Activated CD4-positive, alpha-beta T cell treated with anti-CD3 and anti-CD28 coated beads, Interleukin-2, amount 50 U/mL, for 24 hours (primary cell): ENCODE measurements at places on chromosomes 2 and 18.

DNA sequence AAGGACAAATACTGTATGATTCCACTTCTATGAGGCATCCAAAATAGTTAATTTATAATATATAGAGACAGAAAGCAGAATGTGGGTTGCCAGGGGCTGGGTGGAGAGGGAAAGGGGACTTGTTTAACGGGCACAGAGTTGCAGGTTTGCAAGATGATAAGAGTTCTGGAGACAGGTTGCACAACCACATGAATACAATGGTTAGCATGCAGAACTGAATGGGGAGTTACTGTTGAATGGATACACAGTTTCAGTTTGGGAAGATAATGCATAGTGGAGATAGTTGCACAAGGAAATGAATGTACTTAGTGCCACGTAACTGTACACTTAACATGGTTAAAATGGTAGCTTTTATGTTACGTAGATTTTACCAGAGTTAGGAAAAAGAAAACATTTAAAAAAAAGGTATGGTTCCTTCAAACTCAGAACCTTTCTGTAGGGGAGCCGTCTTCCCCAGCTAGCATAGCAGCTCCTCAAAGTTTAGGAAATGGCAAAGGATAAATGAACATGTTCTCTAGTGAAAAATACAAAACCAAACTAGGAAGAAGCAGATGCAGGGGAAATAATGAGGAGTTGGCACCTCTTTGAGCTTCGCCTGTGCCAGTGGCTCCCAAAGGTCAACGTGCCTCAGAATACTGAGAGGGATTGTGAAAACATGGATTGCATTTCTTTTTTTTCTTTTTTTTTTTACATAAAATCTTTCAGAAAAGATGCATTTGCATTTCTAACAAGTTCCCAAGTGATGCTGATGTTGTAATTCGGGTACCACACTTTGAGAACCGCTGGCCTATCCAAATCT is 95.2 kb downstream of the ZCCHC2 start:
- no peak for DNase-seq

- DNase-seq: no peak
These were observed 58.9 kb downstream of the TGIF1 start for GRCh38 chr18:3508576-3509549.

- DNase-seq: no peak
These were observed 42.6 kb upstream of the RNF152 start for GRCh38 chr18:61935362-61935761.

GRCh38 chr2:168992026-168992425 is 39.1 kb downstream of the ABCB11 start:
- DNase-seq: no peak

DNA sequence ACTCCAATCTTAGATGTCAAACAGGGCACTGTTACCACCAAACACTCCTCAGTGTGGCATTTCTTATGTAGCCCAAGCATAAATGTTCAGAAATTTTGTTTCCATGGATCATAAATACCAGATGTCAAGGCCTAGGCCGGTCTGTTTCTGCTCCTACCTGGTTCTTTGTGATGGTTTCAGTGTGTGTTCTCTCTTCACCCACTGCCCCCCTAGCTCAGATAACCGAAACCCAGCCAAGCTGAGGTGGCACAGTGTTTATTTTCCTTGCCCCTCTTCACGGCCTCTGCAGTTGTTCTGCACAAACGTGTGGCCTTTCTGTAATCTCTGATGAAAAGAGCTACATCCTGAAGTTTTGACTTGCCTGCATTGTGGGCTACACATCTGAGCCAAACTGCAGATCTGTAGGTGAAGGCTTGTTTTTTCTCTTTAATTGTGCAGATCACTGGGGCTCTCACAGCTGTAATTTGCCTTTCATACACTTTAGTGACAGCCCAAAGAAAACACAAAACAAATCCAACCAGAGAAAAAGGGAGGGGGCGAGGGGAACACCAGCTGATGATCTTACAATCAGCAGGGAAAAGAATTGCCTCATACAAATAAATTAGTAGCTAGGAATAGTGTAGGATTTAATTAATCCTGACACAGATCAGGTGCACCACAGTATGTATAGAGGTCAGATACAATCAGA is 99.1 kb downstream of the NRP2 start:
- DNase-seq: no peak

- peak; percentile 37 for DNase-seq
These were observed 118.2 kb downstream of the ZNF516 start for GRCh38 chr18:76376668-76377358.

DNA sequence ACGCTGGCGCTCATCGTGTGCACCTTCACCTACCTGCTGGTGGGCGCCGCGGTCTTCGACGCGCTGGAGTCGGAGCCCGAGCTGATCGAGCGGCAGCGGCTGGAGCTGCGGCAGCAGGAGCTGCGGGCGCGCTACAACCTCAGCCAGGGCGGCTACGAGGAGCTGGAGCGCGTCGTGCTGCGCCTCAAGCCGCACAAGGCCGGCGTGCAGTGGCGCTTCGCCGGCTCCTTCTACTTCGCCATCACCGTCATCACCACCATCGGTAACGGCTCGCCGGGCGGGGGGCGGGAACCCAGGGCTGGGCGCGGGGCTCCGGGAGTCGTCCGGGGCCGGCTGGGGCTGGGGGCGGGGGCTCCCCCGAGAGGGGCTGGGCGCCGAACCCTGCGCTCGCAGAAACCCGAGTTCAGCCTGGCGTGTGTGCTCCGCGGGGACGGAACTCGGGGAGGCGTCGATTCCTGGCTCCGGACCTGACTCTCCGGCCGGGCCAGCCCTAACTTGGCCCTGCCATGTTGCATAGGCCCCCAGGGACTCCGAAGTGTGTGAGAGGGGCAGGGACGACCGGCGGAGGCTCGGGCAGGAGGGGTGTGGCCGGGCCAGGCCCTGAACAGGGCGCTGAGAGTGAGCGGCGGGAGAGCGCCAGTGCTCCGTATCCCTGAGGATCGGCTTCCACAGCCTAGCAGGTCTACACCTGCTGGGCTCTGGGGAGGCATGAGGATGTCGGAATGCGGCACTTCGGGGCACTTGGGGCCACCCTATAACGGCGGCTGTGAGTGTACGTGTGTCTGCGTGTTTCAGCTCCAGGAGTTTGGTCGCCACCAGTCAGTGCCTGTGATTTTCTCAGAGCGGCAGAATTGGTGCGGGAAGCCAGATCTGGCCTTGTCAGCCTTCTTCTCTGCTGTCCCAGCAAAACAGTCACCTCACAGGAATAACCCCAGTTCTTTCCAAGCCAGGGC is 651 bp downstream of the KCNK3 start:
- no peak for DNase-seq

- no peak for DNase-seq
These were observed 125.2 kb upstream of the LYPD6 start for GRCh38 chr2:149205143-149205542.

DNA sequence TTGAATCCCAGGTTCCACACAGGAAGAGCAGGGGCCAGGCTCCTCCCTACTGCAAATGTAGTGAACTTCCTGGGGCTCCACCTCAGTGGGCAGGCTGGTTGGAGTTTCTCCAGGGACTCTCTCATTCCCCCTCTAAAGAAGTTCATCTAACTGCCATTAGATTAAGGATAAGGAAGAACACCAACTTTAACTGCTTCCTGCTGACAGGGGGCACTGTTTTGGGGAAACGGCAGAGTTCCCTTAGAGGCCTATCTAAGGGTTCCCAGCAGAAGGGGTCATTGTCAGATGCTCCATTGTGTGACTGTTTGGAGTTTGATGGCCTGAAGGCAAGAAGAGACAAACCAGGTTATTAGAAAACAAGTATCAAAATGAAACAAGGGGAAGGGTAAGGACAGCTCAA is 2159.7 kb upstream of the PIK3C3 start:
- no peak for DNase-seq

GRCh38 chr2:117967977-117968718 is 45.7 kb downstream of the CCDC93 start:
- DNase-seq: no peak

DNA sequence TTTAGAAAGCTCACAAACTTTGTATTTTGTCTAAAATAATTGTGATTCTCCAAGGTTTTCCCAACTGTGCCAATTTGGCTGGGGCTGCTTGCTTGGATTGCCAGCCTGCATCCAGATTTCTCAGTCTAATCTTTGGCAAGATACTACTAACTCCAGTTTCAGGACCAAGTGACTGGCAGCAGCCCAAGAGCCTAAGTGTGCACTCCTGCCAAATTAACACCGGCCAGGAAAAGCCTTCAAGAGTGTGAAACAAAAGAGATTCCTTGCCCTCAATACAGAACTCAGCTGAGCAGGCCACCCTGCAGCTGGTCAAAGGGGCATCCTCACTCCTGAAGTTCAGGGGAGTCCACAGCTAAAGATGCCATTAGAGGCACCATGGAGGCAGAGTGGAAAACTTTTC is 589.0 kb upstream of the ACVR2A start:
- DNase-seq: no peak

- no peak for DNase-seq
These were observed 226.5 kb upstream of the RBMS1 start for GRCh38 chr2:160720098-160720497.

GRCh38 chr2:53631313-53632125 is 136.1 kb upstream of the CHAC2 start:
- no peak for DNase-seq

DNA sequence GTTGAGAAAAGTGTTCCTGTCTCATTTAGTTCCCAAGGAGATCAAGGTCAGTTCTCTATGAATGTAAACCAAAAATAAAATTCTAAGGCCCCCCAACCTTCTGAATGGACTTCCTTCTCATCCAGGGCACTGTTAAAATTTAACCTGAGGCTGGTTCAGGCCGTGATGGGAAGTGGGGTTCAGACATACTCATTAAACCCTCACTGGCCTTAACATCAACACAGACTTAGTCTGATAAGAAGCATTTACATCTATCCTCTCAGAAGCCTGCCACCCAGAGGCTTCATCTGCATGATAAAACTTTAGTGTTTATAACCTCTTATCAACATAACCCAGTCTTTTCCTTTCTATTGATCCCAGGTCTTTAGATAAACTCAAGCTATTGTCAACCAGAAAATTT is 22.4 kb downstream of the ITSN2 start:
- no peak for DNase-seq

GRCh38 chr2:239009589-239009961 is 161.7 kb downstream of the TWIST2 start:
- no peak for DNase-seq

DNA sequence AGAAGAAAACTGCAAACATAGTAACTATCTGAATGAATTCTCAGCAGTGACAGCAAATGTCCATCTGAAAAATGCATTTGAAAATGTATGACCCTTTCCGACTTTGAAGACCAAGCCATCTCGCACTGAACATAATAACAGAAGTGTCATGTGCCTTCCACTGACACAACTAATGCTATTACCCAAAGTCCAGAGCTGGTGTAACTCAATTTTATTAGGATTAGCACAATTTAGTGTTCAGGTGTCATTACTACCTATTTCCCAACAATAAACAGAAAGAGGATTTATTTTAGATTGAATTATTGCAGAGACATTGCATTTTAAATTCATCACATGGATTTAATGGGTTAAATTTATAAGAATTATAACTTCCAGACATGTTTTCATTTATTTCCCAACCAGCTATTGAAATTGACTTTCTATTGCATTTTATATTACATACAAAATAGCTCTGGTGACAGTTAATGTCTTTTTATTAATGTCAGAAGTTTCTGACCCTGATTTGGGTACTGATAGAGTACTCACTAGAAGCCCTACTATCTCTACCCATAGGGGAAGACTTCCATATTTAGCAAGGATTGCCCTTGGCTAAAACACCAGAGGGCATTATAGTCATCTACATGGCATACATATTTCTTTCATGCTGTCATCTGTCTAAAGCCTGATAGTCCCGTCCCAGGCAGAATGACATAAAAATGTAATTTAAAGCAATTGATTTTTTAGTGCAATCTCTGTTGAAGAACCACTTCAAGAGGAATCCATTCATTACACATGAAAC is 7.0 kb upstream of the STK39 start:
- no peak for DNase-seq

GRCh38 chr18:38497266-38497665 is 931.7 kb upstream of the CELF4 start:
- DNase-seq: no peak

GRCh38 chr2:65662654-65663432 is 230.4 kb upstream of the SPRED2 start:
- DNase-seq: no peak

DNA sequence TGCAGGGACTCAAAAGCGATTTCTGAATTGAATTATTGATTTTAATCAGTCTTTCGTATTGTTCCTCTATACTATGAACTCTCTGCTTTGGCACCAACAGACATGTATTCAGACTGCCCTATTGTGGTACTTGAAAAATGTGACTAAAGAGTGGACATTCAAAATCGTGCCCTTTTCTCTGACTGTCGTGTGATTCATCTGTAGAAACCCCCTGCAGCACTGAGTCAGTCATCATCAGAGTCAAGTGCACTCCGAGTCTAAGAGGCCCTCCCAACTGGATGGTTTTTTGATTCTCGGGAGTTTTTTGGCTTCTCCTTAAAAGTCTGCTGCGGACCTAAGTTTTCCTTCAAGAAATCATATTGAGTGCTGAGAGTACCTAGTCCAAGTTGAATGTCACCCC is 96.4 kb upstream of the FOSL2 start:
- DNase-seq: no peak

- no peak for DNase-seq
These were observed 11.4 kb upstream of the ZAP70 start for GRCh38 chr2:97701851-97702465.

GRCh38 chr18:10797896-10798295 is 272.1 kb downstream of the NAPG start:
- no peak for DNase-seq

GRCh38 chr2:2758793-2759367 is 427.8 kb upstream of the MYT1L start:
- DNase-seq: no peak

DNA sequence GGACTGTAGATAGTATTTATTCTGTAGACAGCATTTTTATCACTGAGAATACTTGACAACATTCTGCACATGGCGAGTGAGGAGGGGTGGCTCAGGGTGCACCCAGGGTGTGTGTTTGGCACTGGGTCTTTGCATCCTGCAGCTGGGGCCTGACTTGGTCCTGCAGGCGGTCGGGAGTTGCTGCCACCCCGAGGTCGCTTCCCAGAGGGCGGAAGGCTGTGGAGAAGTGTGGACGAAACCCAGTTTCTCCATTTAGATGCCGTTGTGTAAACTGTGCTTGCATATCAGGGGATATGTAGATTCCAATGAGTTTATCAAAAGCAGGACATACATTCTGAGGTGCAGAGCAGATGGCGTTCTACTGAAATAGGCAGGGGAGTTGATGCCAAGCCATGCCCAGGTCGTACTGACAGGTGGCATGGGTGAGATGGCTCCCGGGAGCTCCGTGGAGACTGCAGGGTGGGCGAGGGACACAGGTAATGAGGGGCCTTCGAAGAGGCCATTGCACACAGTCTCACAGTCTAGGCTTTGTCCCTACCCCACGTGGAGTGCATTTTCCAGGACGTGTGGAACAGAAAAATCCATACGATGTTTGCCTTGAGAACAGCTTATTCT is 74.5 kb downstream of the RTP5 start:
- no peak for DNase-seq
